Fibroblast of mammary gland (primary cell): ENCODE measurements at places on chromosomes 12 and 14.
A peak's percentile ranks its signal among the peaks of the same experiment; 100 is the strongest.

GRCh38 chr12:98374007-98374406 lies 141.4 kb upstream of the TMPO start:
- DNase-seq, result peak; percentile 5

- DNase-seq, result no peak
These were observed 6.1 kb downstream of the CARMIL3 start for GRCh38 chr14:24057867-24058259.

- peak; percentile 43 for DNase-seq
These were observed 37.7 kb downstream of the SLC5A8 start for GRCh38 chr12:101172316-101172715.

GRCh38 chr12:117528538-117528937 lies 167.1 kb upstream of the NOS1 start:
- no peak for DNase-seq

DNA sequence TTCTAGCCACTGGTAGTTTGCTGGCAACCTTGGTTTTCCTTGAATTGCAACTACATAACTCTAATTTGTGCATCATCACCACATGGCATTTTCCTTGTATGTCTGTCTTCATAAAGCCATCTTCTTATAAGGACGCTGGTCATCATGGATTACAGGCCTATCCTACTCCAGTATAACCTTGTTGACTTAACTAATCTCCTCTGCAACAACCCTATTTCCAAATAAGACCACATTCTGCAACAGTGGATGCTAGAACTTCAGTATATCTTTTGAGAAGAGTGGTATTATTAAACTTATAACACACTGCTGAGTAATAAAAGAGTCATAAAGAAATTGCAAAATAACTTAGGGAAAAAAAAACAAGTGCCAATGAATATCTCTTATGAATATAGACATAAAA lies 511.8 kb upstream of the FOXG1 start:
- peak; percentile 32 for DNase-seq

DNA sequence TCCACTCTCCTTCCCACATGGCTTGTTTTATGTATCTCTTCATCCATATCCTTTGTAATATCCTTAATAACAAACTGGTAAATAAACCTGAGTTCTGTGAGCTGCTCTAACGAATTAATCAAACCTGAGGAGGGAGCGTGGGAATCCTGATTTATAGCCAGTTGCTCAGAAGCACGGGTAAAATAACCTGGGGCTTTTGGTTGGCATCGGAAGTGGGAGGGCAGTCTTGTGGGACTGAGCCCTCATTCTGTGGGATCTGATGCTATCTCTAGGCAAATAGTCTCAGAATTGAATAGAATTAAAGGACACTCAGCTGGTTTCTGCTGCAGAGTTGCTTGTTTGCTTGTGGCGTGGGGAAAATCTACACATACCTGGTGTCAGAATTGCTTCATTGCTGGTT lies 17.5 kb upstream of the LDHB start:
- no peak for DNase-seq

DNA sequence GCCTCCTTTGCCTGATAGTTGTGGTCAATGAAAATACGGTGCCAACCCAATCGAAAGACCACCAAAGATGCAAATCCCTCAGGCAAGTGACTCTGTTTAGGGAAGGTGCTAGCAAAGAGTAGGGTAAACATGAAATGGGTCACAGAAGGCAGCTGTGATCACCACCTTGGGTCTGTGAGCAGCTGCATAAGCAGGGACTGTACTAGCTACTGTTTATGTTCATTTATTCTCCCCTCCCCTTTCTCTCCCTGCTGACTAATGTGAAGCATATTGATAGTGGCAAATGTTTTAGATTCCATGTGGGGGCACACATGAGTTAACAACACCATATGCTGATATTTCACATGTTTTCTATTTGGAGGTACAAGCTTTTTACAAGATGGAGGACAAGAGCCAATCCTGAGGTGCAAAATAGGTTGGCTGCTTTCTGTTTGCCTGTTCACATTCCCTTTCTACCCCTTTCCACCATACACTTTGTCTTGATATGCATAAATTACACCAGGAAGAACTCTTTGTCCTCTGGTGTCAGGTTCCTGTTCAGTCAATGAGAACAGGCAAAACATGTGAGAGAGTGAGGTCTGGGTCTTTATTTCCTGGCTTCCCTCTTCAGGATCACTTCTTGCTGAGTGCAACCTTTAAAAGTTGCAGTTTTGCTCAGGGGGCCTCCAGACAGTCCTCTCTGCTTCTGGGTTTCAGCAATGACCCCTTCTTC lies 71.1 kb downstream of the AVPR1A start:
- DNase-seq, result no peak

DNA sequence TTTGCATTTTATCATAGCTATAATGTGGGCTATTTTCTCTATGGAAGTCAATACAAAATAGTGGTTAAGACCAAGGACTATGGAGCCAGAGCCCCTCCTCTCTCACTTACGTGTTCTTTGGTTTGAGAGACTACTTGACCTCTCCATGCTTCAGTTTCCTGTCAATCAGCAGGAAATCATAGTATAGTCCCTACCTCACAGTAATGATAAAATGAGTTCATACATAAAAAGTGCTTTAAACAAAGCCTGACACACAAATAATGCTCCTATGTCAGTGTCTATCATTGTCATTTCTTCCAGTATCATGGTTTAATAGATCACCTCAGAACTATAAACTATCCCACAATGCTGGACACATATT lies 90.4 kb downstream of the MED13L start:
- no peak for DNase-seq

DNA sequence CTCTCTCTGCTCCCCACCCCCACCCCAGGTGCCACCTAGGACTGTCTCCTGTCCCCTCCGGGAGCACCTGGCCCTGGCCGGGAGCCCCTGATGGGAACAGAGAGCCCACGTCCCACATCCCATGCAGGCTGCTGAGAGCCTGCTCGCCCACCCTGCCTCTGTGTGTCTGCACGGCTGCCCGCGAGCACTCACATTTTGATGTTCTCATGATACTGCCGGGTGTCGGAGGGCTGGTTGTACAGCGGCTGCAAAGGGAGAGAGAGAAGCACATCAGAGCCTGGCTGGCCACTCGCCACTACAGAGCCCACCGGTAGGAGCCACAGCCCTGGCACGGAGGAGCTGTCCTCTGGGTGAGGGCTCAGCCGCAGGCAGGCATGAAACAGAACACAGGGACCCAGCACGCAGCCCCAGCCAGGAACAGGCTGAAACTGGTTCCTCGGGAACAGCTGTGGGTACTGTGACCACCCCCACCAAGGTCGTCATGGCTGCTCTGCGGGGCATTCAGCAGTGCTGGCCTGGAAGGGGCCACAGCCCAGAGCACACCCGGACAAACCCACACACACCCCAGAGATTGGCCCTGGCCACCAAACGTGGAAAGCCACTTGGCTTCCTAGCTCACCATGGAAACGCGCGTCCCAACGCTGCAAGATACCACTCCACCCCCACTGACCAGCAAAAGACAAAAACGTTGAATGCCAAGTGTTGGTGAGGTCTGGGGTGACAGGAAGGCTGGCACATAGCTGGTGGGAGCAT lies 117.6 kb downstream of the NCOR2 start:
- DNase-seq, result no peak

GRCh38 chr12:32706335-32707024 lies 27.4 kb downstream of the DNM1L start:
- no peak for DNase-seq

GRCh38 chr12:125185740-125186470 lies 120.7 kb downstream of the AACS start:
- peak; percentile 52 for DNase-seq
